ENCODE measurements at places on chromosomes 1 and 21. TPM values are rescaled to one million over a fixed set of nuclear protein-coding genes. Genes with fewer than 3 reads are reported as not detected.

Gene S100A16
- not detected for total RNA-seq

Gene KPRP
- total RNA-seq: not detected

Gene SRGAP2C
- 18.7 TPM for total RNA-seq

Gene LAMB3
- 7.2 TPM for total RNA-seq

Gene SPRR2F
- total RNA-seq: not detected

Gene HHIPL2
- 0.56 TPM for total RNA-seq

Gene MYOM3
- not detected for total RNA-seq
